ENCODE measurements at places on chromosomes 6 and 20.

- DNase-seq: no peak
These were observed 176.3 kb downstream of the SCP2D1 start for GRCh38 chr20:18989736-18990474.

GRCh38 chr6:104754788-104755409 lies 104.8 kb downstream of the HACE1 start:
- no peak for DNase-seq

DNA sequence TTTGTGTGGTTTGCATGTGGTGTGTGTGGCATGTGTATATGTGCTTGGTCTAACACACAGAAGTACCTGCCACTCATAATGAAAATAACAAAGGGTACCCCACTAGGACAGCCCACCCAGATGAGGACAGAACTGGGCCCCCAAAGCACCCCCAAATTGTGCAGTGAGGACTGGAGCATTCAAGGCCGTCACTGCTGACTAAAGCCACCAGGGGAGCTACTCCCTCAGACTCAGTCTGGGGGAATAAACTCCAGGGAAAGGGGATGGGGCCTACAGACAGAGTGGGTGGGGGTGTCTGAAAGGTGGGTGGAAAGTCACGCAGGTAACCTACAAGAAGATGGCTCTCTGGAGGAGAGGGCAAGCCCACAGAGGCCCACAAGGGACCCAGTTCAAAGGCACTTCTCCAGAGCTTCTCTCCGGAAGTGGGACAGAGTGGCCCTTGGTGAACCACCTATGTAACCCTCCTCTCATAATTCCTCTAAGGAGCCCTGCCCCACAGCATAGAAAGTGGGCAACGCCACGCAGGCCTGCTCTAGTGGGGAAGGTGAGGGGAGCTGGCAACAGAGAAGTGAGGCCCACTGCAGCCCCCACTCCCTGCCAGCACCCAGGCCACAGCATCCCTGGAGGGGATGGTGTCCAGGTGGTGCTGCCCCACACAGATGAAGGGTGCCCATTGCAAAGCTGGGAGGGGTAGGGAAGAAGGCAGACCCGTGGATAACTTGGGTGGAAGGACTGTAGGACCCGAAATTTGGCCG lies 122.8 kb upstream of the MAFB start:
- DNase-seq: no peak

DNA sequence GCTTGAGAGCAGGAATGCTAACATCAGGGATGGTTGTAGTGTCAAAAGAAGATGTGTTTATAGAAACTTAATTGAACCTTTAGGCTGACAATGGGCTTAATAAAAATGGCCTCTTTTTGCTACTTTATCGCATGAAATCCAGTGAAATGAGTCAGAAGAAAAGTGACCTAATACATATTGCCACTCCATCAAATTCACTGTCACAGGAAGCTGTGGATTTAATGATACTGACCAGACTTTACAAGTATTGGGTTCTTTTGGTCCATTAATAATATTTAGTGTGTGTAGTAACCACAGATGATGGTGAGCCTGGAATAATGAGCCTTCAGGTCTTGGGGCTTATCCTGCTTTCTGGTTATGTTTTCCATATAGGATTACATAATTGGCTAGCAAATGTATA lies 231.8 kb upstream of the GMDS start:
- no peak for DNase-seq

DNA sequence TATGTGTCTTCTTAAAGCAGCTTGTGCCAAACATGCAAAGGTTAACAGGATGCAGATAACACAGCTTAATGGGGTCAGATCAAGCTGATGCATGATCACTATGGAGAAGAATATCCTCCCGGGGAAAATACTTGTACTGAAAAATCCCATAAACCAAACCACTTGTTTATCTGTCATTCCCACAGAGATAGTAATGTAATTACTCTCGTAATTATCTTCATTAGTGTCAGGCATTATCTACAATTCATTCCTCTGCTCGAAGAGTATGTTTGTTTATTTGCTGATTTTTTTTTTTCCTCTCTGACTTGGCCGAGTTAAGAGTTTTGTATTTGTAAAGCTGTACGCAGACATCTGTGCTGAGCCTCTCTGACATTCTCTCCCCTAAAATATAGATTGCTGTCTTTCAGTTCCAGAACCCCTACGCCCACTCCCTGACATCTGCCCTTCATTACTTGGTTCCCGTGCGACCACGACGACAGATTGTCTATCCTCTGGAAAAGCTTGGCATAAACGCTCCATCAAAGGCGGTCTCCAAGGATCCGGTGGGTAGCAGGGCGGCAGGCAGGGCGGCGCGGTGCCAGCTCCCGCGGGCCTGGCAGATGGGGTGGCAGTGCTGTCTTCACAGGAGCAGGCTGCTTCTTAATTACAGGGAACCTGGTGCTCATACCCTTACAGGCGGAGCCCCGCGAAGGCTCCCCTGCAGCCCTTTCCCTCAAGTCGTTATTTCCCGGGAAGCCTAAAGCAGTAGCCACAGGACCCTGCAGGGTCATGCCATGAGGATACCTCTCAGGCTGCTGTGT lies 147.2 kb downstream of the CFAP61 start:
- DNase-seq: no peak

DNA sequence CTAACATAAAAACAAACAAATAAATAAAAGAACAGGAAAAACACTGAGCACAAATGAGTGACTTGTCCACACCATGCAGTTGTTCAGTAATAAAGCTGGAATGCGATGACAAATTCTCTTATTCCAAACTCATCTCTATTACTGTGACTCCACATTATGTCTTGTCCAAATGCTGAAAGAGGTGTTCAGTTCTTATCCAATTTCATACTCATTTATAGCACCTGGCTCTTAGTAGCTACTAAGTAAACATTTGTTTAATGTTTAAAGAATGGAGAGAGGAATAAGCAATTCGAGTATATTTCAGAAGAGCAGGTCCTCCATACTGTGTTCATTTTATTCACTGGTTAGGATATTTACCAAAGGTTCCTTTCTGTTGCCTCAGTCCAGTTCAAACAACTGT lies 439.0 kb upstream of the JAG1 start:
- no peak for DNase-seq

DNA sequence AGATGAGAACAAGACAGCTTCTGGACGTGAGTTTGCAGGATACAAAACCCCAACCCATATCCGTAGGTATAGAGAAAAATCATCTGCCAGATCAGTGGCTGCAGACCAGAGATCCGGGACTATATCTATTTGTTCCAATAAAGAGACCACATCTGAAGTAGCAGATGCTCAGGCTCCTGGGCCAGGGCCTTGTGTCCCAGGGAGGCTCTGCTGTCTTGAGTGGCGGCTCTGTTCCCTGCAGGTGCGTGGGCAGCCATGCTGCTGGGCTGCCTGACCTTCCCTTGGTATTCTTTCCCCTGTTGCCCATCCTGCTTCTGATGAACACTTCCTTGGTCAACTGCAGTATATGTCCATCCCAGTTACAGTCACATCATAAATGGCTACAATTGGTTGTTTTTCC lies 34.9 kb downstream of the ERMARD start:
- no peak for DNase-seq

- DNase-seq: no peak
These were observed 31.4 kb downstream of the ACSS2 start for GRCh38 chr20:34907616-34908469.

- no peak for DNase-seq
These were observed 27.1 kb downstream of the PPP1R3G start for GRCh38 chr6:5112066-5112799.

- DNase-seq: peak; percentile 58
These were observed 19.3 kb upstream of the RNGTT start for GRCh38 chr6:88982720-88983119.

DNA sequence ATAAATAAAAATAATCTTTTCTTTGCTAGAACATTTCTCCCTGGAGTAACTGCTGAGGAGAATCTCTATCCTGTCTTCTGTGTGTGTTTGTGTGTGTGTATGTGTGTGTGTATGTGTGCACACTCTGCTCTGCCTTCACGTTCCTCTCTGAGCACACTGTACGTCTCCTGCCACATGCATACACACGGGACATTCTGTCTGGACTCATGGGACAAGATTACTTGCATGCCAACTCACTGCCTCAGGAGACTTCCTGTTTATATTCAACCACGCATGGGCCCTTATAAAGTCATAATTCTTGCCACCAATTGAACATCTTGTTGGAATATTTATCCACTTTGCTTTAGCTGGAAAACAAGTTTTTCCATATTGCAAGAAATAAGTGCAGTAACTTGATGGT lies 930.6 kb downstream of the KIF16B start:
- DNase-seq: no peak

GRCh38 chr6:21596145-21596948 lies 2.8 kb downstream of the SOX4 start:
- no peak for DNase-seq

DNA sequence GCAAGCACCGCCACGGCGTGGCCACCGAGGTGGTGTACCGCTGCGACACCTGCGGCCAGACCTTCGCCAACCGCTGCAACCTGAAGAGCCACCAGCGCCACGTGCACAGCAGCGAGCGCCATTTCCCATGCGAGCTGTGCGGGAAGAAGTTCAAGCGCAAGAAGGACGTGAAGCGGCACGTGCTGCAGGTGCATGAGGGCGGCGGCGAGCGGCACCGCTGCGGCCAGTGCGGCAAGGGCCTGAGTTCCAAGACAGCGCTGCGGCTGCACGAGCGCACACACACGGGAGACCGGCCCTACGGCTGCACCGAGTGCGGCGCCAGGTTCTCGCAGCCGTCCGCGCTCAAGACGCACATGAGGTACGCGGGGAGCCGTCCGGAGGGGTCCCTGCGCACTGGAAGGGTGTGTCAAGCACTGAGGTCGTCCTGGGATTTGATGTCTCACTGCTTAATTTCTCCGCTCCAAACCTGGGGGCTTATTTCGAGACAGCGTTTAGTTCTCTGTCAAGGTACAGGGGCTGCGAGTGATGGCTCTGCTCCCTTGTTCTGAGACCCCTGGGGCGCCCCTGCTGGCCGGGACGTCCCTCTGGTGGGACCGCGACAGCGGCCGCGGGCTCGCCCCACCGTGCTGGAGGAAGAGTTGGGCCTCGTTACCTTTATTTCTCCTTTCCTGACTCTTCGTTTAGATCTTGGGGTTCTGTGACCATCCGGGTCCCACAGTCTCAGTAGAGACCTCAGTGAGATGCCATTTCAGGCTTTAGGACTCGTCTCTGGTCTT lies 3.6 kb downstream of the GZF1 start:
- no peak for DNase-seq

DNA sequence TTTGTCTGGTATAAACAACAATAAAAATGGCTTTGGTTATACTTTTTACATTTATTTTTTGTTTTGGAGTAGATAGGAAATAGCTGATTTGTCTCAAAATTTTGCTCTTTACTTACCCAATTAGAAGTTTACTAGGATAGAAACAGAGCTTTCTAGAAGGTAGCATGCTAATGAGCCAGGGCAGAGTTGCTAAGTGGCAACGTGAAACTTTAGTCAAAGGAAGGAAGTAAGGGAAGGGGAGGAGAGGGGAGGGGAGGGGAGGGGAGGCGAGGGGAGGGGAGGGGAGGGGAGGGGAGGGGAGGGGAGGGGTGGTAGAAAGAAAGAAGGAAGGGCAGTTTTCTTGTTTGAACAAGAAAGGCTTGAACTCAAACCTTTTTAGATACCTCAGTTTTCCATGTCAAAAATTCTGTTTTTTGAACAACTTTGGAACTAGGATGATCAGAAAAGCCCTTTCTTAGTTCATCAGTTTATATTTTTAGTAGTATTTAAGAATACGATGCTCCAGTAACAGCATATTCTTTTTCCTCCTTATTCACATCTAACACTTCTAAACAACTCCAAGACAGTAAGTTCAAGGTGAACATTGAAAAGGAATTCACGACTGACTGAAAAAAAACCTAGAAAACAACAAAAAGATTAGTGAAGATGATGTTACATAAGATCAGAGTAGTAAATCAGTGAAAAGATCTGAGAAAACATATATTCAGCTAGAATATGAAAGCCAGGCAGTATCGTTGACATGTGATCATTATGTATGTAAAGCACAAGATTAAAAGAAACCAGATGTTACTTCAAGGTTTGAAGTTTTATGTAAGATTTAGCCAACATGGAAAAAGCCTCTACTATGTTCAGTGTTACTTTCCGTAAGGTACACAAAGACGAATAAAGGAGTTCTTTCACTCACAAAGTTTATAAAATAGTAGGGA lies 263.4 kb downstream of the ARHGAP18 start:
- peak; percentile 3 for DNase-seq

- DNase-seq: no peak
These were observed 8.7 kb upstream of the RWDD1 start for GRCh38 chr6:116562614-116563013.

DNA sequence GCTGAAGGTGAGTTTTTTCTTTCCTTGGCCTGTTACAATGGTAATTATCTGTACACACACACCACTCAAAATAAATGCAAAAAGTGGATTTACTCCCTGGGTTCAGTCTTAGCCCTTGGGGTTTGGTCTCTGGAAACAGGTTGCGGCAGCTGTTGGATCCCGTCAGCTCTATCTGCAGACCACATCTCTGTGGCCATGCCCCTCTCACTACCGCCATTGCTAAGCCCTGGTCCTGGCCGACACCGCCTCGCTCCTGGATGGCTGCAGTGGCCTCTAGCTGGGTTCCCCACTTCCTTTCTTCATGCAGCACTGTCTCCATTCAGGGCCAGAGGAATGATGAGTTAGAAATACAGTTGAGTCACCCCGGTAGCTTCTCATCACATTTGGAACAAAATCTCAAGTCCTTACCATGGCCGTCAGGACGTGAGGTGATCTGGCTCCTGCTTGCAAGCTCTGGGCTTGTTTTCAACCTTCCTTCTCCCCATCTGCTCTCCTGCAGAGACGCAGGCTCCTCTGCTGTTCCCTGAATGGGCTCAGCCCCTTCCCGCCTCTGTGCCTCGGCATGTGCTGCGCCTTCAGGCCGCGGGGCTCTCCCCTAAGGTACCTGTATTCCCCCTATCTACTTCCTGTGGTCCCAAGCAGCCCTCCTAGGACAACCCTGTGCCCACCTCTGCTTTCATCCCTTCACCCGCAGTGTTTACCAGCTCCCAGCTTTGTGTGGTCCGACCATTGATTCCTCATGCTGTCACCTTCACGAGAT lies 38.0 kb downstream of the EFCAB8 start:
- DNase-seq: no peak

GRCh38 chr20:32034581-32035425 lies 17.2 kb upstream of the HCK start:
- DNase-seq: no peak

DNA sequence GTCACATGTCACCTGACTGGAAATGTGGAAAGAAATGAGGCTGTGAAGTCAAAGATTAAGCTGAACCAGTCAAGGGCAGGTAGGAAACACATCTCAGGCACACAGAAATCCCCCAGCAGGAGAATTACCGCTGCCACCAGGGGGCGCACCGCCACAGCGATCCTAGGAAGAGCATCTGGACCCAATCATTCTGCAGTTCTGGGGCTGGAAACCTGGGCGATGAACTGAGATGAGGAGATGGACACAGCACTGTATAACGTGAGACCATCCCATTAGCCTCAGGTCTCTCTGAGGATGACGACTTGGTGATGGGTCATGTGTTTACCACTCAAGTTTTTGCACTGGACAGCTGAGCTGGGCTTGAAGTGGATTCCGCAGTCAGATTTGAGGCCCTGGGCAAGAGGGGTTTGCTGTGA lies 6.5 kb upstream of the SLC24A3 start:
- peak; percentile 27 for DNase-seq

DNA sequence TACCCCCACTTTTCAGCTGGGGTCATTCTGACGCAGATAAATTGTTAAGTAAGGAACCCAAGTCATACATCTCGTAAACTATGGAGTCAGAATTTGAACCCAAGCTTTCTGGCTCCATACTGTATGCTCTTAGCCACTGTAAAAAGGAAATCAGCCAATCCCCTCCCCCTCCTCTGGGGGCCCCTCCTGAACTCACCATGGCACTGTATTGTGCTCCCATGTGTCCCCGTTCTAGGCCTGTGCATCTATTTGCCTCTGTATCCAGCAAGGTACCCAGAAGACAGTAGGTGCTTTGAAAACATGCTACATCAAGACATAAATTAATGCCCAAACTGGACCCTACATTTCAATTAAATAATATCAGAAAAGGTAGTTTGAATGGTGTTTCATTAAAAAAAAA lies 98.5 kb downstream of the PREP start:
- no peak for DNase-seq
